ENCODE measurements at places on chromosomes 12 and 14.

DNA sequence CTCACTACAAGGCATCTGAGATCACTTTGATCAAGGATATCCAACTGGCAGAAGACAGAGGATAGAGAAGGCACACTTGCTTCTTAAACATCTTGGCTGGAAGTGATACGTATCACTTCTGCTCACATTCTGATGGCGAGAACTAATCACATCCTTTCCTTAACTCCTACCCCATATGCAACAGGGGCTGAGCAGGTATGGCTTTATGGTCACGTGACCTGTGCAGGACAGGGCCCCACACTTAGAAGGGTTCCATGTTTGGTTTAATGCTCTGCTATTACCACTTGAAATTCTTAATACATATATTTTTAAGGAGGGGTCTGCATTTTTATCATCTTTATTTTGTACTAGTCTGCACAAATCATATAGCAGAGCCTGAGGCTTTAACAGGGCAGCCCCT is 177.3 kb downstream of the SLC15A5 start:
- no peak for DNase-seq

GRCh38 chr12:116924558-116925453 is 14.1 kb downstream of the FBXW8 start:
- DNase-seq: no peak

- no peak for DNase-seq
Observed at GRCh38 chr14:75476274-75476995, 45.8 kb upstream of the BATF start.

- DNase-seq: no peak
Observed at GRCh38 chr12:13093848-13094220, 9.6 kb downstream of the GSG1 start.

- no peak for DNase-seq
Observed at GRCh38 chr12:39490500-39491282, 47.8 kb upstream of the KIF21A start.

DNA sequence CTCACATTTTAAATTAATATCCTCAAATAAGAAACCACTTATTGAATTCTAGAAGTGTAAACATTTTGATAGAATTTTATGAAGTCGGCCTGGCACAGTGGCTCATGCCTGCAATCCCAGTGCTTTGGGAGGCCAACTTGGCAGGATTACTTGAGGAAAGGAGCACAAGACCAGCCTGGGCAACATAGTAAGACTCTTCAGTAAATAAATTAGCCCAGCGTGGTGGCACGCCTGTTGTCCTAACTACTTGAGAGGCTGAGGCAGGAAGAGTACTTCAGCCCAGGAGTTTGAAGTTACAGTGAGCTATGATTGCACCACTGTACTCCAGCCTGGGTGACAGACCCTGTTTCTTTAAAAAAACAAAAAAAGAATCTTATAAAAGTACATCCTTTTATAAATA is 8.9 kb upstream of the ZNF410 start:
- no peak for DNase-seq

GRCh38 chr12:86137936-86138335 is 118.3 kb downstream of the MGAT4C start:
- DNase-seq: no peak

- DNase-seq: no peak
Observed at GRCh38 chr14:21384494-21384851, 654 bp upstream of the SUPT16H start.

DNA sequence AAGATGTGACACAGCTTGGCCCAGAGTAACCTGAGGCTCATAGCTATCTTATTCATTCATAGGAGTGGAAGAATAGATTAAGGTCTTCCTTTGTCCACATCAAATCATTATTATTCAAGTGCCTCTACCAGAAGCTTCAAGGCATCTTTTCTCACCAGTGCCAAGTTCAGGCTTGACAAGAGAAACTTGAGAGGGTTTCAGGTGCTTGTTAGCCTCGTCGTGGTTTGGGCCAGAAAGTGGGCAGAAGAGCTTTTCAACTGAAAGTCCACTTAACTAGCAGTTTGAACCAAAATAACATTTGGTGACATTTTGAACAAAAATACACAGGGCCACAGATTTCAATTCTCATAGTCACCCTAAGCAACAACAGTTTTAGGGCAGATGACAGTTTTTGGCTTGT is 1184.2 kb downstream of the FLRT2 start:
- no peak for DNase-seq

GRCh38 chr14:65333943-65334687 is 78.4 kb upstream of the FUT8 start:
- DNase-seq: no peak

DNA sequence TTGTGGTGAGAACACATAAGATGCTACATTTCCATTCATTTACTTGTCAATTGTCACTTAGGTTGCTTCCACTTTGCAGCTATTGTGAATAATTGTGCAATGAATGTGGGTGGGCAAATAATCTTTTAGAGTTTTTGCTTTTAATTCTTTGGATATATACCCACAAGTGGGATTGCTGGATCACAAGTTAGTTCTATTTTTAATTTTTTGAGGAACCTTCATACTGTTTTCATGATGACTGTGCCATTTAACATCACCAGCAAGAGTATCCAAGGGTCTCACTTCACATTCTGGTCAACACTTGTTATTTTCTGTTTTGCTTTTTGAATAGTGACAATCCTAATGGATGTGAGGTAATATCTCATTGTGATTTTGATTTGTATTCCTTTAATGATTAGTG is 10.5 kb downstream of the CLEC6A start:
- DNase-seq: no peak

DNA sequence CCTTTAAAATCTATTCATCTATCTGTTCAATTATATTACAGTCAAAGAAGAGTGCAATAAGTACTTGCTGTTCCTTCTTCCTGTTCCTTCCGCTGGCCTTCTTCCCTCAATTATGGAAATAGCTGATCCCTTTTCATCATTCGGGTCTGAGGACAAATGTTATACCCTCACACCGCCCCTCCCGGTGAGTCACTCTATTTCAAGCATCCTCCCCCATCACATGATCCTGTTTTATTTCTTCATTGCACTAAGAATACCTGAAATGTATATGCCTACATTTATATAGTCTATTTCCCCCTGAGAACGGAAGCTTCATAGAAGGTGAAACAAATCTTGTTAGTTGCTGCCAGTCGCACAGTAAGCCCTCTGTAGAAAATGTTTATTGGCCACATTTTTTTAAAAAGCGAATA is 2.5 kb downstream of the SLC38A1 start:
- no peak for DNase-seq

DNA sequence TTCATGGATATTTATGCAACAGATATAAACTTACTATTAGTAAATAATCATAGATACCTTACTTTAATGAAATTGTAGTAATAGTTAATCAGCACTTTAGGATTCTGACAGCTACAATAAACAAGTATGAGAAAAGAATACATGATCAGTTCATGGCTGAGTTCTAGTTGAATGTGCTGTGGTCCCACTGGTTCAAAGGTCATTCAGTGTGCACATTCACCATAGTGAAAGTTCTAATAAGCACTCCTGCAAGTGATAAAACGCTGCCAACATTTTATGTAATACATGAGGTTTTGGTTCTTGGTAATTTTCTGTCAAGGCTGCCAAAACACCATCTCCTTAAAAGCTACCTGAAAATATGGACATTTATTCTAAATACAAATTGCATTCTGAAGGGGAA is 92.6 kb downstream of the NUMB start:
- no peak for DNase-seq

- DNase-seq: no peak
Observed at GRCh38 chr14:88496414-88496813, 58.4 kb downstream of the PTPN21 start.

DNA sequence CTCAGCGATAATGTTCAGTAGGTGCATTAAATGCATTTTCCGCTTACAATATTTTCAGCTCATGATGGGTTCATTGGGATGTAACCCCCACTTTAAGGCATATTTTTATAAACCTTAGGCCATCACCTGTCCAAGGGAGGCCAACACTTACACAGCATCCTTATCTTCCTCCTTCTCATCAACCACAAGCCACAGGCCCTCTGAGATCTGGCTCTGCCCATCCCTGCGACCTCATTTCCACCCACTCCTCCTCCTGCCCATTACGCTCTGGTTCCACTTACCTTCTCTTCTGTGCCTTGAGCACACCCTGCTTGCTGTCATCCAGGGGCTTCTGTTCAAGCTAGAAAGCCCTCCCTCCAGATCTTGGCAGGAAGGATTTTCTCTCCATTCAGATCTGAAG is 93.2 kb downstream of the EGLN3 start:
- DNase-seq: no peak

- no peak for DNase-seq
Observed at GRCh38 chr12:127716166-127716565, 550.8 kb upstream of the TMEM132C start.

DNA sequence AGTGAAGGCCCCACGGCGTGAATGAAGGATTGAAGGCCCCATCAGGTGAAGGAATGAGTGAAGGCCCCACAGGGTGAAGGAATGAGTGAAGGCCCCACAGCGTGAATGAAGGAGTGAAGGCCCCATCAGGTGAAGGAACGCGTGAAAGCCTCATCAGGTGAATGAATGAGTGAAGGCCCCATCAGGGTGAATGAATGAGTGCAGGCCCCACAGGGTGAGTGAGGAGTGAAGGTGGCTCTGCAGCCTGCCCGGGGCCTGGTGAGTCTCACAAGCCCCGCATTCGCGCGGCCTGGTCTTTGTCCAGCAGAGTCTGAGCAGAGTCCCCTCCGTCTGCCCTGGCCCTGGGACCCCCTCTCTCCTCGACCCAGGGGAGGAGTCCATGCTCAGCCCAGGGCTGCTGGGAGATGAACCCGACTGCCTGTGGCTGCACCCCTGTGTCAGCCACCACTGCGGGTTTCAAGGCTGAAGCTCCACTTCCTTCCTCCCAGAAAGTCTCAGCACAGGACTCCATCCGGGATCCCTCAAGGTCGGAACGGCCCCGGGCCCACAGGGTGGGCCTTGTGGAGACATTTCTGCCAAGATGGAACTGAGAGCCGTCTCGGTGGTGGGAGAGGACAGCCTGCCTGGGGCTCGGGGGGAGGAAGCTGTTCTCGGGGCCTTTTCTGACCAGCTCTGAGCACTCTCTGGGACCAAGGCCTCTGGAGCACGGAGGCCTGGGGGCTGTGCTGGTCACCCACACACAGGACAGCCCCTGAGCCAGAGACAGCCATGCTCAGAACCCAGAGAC is 37.4 kb upstream of the TMEM179 start:
- DNase-seq: no peak

- no peak for DNase-seq
Observed at GRCh38 chr12:53712059-53712643, 15.1 kb downstream of the CALCOCO1 start.

- no peak for DNase-seq
Observed at GRCh38 chr12:53378724-53379388, 1.1 kb upstream of the SP1 start.

- no peak for DNase-seq
Observed at GRCh38 chr12:112126000-112126438, 659 bp downstream of the TRAFD1 start.

Measured in NCI-H1930 (cell line).